Effector CD4-positive, alpha-beta T cell (primary cell): ENCODE measurements at places on chromosomes 5 and 9.

DNA sequence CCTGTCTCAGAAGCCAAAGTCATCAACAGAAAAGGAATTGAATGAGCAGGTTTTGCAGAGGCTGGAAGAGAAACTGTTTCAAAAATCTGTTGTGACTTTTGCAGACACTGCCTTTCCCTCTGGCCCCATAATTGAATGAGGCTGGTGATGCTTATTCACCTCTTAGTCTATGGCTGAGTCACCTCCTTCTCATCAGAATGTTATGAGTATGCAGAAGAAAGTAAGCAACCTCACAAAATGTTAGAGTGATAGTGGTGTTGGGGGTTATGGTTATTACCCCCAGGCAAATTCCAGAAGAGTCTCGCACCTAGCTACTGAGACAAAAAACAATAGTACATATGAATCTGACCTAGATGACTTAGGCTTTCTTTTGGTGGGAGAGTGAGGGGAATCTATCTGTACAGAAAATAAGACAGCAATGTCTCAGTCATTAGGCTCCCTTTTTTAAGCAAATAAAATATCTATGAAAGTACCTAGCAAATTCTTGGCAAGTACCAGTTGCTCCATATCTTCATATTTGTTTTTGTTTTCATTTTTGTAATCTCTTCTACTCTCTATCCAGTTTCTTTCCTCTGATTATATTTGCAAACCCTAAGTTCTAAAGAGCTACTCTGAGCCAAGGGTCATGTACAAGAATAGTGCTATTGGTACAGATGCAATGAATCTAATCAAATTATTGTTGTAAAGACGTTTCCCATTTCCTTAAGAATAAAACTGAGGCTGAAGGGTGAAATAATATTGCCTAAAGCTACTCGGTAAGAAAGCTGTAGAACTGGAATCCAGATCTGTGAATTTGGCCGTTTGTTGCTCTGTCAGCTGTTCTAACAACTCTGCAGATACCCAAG is 498.1 kb upstream of the TNC start:
- DNase-seq = no peak

GRCh38 chr5:132381614-132382013 is 12.1 kb downstream of the SLC22A5 start:
- no peak for DNase-seq

- no peak for DNase-seq
Observed at GRCh38 chr9:7094576-7094975, 336.8 kb downstream of the KDM4C start.

DNA sequence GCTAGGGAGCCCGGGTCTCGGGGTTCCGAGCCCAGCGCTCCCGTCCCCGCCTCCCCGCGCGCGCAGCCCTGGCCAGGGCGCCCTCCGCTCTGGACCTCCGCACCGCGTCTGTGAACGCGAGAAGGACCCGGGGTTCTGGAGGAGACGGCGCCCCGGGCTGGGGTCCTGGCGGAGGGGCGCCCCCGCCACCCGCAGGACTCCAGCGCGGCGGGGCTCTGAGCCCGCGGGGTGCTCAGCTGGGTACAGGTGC is 431 bp downstream of the TMOD1 start:
- no peak for DNase-seq

- DNase-seq = no peak
Observed at GRCh38 chr9:123080444-123080843, 47.0 kb downstream of the GPR21 start.

- DNase-seq = no peak
Observed at GRCh38 chr5:177468685-177469628, 4.5 kb downstream of the DBN1 start.

GRCh38 chr9:34503406-34503805 is 19.4 kb downstream of the ENHO start:
- no peak for DNase-seq

DNA sequence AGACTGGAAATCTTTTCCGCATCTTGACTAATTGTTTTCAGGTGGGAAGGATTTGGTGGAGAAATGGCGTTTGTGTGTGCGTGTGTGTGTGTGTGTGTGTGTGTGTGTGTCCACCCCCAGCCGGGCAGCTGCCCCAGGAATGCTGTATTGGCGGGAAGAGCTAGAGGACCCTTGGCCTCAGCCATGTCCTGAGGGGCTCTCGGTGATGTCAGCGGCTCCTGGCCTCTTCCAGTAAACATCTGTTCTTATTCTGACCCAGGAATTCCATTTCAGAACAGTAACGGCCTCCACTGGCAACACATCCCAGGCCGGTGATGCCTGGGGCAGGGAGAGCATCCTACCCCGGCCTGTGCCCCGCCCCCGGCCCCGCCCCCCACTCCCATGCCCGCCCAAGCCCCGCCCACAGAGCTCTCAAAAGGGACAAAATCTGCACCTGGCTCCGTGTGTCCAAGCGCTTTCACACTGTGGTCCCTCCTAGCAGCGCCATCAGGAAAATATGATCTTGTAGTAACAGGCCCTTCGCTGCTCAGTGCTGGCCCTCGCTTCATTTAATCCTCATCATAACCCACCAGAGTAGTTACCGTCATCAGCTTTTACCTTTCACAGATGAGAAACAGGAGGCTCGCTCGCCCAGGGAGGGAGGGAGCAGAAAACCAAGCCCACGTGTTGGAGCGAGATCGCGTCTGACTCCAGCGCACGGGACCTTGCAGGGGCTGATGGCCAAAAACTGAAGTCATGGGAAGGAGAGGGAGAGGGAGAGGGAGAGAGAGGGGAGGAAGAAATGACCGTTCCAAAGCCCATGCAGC is 18.9 kb downstream of the ADAMTS2 start:
- DNase-seq = no peak

DNA sequence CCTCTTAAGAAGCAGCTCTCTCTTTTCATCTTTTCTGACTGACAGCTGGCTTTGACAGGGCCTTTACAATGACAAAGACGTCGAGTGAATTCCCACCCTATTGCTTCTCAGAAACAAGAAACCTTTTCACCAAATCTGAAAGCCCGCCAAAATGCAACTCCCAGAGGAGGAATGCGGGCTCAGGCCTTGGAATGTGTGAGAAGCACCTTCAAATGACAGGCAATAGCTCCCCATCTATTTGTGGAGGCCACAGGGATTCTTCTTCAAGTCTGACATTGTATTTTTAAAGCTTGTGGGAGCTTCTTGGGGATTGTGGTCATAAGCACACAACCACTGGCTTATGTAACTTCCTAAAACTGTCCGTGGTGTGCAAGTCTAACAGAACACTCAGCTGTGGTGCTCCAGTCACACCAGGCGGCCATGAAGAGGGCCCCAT is 72.7 kb downstream of the DPYSL3 start:
- no peak for DNase-seq

DNA sequence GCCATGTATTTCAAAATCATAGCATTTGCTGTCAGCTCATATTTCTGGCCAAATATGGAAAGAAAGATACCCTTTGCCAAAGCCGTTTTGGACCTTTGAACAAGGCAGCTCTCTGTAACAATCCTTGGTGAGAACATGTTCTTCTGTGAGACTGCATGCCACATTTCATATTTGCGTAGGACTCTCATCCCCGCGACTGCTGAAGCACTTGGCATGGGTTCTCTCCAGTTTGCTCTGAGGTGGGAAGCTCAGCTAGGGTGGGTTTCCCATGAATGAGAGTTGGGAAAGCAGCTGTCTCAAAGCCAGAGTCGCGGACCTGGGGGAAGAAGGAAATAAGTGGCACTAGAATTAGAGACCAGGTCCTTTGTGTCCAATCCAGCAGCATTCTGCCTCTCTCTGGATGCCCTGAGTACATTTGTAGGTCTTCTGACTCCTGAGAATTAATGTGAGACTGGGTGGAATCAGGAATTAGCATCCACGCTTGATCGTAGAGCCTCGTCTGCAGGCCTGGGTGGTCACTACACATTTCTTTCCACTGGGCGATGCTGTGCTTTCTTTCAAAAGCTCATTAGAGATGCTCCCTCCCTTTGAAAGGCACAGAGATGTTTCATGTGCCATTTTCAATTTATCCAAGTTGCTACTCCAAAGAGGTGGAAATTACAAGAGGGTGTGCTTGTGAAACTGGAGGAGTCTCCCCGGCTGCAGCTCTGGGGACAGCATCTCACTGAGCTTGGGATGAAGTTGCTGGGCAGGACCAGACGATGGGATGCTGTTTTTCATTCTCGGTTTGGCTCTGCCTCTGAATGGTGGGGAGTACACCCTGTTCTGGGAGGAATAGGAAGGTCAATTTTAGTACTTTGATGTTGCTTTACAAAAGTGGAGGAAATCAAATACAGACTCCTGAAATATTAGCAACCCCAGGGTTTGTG is 197.2 kb downstream of the GADD45G start:
- DNase-seq = no peak

DNA sequence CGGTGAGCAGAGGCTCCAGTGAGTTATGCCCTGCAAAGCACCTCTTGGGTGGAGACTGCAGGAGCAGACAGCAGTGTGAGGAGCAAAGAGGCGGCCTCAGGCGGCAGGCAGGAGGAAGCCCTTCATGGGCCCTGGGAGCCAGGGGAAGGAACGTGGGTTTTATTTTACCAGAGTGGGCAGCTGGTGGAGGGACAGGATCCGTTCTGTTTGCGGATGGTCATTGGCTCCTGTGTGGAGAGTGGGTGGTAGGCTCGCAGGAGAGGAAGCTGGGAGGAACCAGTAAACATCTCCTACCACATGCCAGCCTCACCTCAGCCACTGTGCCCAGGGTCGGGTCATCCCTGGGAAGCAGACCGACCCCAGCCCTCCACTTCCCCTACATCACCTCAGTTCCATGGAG is 24.4 kb downstream of the HNRNPH1 start:
- no peak for DNase-seq

GRCh38 chr5:84623019-84623418 is 238.3 kb upstream of the EDIL3 start:
- DNase-seq = no peak

DNA sequence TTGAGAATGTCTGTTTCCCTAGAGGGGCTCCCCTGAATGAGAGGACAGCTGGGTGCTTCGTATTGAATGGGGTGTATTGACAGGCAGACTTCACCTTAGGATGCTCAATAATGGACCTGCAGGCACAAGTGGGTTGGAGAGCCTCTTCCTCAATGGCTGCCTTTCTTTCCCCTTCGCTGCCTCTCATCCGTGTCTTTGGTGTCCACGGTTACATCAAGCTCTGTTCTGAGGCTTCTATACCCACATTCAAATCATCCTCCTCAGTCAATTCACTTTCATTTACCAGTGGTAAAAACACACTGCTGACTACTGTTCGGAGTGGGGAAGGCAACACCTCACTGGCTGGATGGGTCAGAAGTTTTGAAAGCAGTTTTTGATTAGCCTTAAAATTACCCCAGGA is 20.6 kb downstream of the LIX1 start:
- DNase-seq = no peak
